Cardiac septum (tissue), 1 donor: ENCODE measurements at places on chromosomes 3 and 15.
A peak's percentile ranks its signal among the peaks of the same experiment; 100 is the strongest.

- DNase-seq: no peak
Observed at GRCh38 chr3:81726735-81727134, 34.7 kb downstream of the GBE1 start.

- peak; percentile 94 for DNase-seq
Observed at GRCh38 chr3:194003114-194004057, 132.6 kb upstream of the HES1 start.

DNA sequence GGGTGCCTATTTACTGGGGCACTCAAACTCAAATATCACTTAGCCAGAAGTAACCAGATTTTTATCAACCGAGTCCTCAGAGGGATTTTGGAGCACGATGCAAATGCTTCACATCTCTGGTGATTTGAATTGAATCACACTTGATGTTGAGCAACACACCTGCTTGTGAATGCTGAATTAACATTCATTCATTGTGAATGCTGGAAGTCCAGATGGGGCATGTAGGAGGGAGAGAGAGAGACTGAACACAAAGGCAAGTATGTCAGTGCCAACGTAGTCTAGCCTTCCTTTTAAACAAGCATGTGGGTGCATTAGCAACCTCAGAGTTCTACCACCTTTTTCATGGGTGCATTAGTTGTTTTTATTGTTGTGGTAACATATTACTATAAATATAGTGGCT, 156.2 kb downstream of the ADAMTSL3 start:
- DNase-seq: no peak

DNA sequence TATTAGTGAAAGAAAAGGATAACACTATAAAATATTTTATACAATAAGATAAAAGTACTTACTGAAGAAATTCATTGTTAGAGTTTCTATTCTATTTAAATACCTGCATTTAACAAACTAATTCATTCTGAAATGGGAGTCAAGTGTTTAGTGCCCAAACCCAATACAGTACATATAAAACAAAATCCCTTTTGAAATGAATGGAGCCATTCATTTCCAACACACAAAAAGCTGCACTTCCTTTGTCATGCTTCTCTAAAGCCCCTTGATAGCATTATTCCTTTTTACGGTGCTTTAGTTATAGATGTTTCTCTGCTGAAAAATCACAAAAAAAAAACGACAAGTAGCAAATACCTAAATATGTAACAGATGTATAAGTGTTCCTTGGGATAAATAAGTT, 596.3 kb downstream of the ZIC1 start:
- no peak for DNase-seq

GRCh38 chr15:38587214-38587613, 22.6 kb upstream of the RASGRP1 start:
- DNase-seq: no peak

- no peak for DNase-seq
Observed at GRCh38 chr3:151155409-151156128, 47.4 kb downstream of the GPR171 start.

- no peak for DNase-seq
Observed at GRCh38 chr15:70487387-70487740, 276.0 kb downstream of the UACA start.

DNA sequence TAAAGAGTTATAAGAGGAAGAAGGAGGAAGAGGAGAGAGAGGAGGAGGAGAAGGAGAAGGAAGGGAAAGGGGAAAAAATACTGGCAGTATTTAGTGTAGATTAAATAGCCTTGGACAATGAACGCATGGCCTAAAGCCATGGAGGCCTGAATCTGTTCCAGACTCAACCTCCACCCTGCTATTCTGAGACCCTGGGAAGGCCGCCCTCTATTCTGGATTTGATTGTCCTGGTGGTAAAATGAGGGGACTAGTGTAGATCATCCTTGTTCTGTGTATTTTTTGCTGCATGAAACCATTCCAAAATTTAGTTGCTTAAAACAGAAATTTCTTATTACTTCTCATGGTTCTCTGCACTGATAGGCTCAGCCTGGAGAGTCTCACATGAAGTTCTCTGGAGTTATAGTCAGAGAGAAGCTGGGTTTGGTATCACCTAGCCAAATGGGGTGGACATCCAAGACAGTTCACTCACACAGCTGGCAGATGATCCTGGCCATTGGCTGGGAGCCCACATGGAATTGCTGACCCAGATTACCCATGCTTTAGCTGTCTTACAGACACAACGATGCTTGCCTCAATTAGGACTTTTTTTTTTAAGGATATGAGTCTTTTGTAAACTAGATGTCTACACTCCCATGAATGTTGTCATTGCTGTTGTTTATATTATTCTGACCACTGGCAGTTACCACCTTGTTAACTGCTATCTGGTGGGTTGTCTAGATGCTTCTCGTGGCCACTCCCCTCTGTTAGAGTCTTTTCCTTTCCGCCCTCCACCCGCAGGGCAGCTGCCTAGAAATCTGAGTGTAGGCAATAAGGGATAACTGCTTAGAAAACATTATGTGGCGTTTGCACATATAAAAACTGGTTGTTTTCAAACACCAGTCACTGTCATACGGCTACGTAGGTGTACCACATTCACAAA, 149.9 kb downstream of the SST start:
- no peak for DNase-seq
